ENCODE measurements at places on chromosomes 5 and 9. TPM values are rescaled to one million over a fixed set of nuclear protein-coding genes. Genes with fewer than 3 reads are reported as not detected.

The ZBTB34 gene
- 5.2 TPM for polyA plus RNA-seq

The NDFIP1 gene
- 147 TPM for polyA plus RNA-seq

The SLC4A9 gene
- 0.11 TPM for polyA plus RNA-seq

The IL31RA gene
- not detected for polyA plus RNA-seq

The PCDHB15 gene
- polyA plus RNA-seq, result 30.0 TPM

The PCDHA9 gene
- 0.16 TPM for polyA plus RNA-seq

The C5orf58 gene
- not detected for polyA plus RNA-seq

The RASGRF2 gene
- polyA plus RNA-seq, result 5.1 TPM

The MCCC2 gene
- polyA plus RNA-seq, result 17.9 TPM

The SLC25A48 gene
- polyA plus RNA-seq, result not detected

The PLAC8L1 gene
- polyA plus RNA-seq, result not detected

The SSNA1 gene
- 25.2 TPM for polyA plus RNA-seq

The VAV2 gene
- 0.12 TPM for polyA plus RNA-seq

The IFNA14 gene
- polyA plus RNA-seq, result not detected

The DEPDC1B gene
- not detected for polyA plus RNA-seq

The THBS4 gene
- 5.2 TPM for polyA plus RNA-seq

The RASGEF1C gene
- not detected for polyA plus RNA-seq

The HTR4 gene
- polyA plus RNA-seq, result not detected

All from Purkinje cell (primary cell).